ENCODE measurements at places on chromosomes 2 and 18. TPM values are rescaled to one million over a fixed set of nuclear protein-coding genes. Genes with fewer than 3 reads are reported as not detected.
A peak's percentile ranks its signal among the peaks of the same experiment; 100 is the strongest.

TXNDC9 gene
- 40.1 TPM for polyA plus RNA-seq

UGT1A8 gene
- not detected for polyA plus RNA-seq

WNT10A gene
- polyA plus RNA-seq: 9.6 TPM

GALR1 gene
- not detected for polyA plus RNA-seq

RGPD3 gene
- not detected for polyA plus RNA-seq

RAB27B gene
- not detected for polyA plus RNA-seq

IL1B gene
- polyA plus RNA-seq: 0.37 TPM

CIB4 gene
- polyA plus RNA-seq: not detected

VWC2L gene
- not detected for polyA plus RNA-seq

EVX2 gene
- not detected for polyA plus RNA-seq

CKAP2L gene
- polyA plus RNA-seq: not detected

FBXO36 gene
- polyA plus RNA-seq: not detected

COLEC12 gene
- not detected for polyA plus RNA-seq

ICOS gene
- not detected for polyA plus RNA-seq

ST6GAL2 gene
- polyA plus RNA-seq: not detected

NR4A2 gene
- 39.7 TPM for polyA plus RNA-seq

FEV gene
- polyA plus RNA-seq: not detected

DNA sequence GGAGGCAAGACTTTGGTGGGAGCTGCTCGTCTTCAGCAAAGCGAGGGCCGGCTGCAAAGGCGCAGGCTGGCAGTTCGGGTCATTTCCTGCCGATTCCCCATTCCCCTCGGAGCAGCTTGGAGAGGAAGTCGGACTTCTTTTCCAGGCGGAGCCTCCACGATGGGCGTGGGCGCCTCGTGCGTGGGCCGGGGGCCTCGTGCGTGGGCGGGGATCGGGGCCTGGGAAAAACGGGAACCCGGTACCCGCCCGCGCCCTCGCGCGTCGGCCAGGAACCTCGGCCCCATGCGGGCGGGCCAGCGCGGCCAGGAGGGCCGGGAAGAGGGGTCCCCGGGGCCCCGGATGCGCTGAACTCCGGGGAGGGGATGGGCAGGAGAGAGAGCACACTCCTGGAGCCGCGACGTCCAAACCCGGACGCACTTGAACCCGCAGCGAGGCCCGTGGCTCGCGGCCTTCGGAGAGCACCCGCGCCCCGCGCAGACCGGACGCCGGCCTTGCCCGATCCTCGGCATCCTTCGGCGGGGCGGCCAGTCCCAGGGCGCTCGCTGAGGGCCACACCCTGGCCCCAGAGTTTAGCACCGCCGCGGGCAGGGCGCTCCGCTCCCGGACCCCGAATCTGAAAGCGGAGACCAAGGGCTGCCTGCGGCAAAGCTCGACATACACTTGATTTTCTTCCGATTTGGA, 368.4 kb downstream of the MTX2 start:
- no peak overlapping the region for H3K27ac ChIP-seq
- no peaks in the 10 kb centered on the region for H3K36me3 ChIP-seq
- peaks cover 42% of the 10 kb centered on the region for H3K27me3 ChIP-seq

- H3K4me1 ChIP-seq: peaks cover 18% of the 10 kb centered on the region
- peaks cover 4% of the 10 kb centered on the region for H3K36me3 ChIP-seq
- DNase-seq: peak; percentile 18
- H3K4me3 ChIP-seq: peak overlapping the region; percentile 91
Measured at GRCh38 chr2:69012310-69013141, 453 bp upstream of the ANTXR1 start.

GRCh38 chr2:238802957-238803356, 44.9 kb upstream of the TWIST2 start:
- no peak overlapping the region for H3K4me3 ChIP-seq
- no peak overlapping the region for H3K27ac ChIP-seq
- no peak for DNase-seq
- no peaks in the 10 kb centered on the region for H3K4me1 ChIP-seq

GRCh38 chr2:168159754-168160585, 87.4 kb downstream of the STK39 start:
- H3K27ac ChIP-seq: no peak overlapping the region
- H3K36me3 ChIP-seq: peaks cover 16% of the 10 kb centered on the region
- H3K4me1 ChIP-seq: no peaks in the 10 kb centered on the region
- no peak for DNase-seq
- H3K27me3 ChIP-seq: no peaks in the 10 kb centered on the region
- no peak overlapping the region for H3K4me3 ChIP-seq

DNA sequence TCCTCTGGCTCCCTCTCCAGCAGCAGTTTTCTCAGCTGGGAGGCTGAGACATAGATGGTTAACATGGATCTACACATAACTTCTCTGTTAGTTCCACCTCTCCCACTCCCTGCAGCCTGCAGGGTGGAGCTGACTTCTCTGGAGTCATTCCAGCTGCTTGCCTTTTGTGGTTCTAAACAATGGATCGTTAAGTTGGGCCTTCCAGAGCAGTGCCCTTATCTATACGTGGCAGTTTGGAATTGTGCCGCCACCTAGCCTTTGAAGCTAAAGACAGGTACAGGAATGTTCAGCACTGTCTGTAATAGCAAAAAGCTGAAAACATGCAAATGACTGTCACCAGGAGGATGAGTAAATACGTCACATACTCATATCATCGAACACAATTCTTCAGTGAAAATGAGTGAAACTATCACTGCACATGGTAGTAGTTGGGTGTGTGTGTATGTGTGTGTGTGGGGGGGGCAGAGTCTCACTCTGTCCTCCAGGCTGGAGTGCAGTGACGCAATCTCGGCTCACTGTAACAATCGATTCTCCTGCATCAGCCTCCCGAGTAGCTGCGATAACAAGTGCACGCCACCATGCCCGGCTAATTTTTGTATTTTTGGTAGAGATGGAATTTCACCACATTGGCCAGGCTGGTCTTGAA, 50.3 kb downstream of the SH2D6 start:
- no peak overlapping the region for H3K4me3 ChIP-seq
- no peaks in the 10 kb centered on the region for H3K27me3 ChIP-seq
- H3K4me1 ChIP-seq: peaks cover 3% of the 10 kb centered on the region
- no peaks in the 10 kb centered on the region for H3K36me3 ChIP-seq
- DNase-seq: no peak

DNA sequence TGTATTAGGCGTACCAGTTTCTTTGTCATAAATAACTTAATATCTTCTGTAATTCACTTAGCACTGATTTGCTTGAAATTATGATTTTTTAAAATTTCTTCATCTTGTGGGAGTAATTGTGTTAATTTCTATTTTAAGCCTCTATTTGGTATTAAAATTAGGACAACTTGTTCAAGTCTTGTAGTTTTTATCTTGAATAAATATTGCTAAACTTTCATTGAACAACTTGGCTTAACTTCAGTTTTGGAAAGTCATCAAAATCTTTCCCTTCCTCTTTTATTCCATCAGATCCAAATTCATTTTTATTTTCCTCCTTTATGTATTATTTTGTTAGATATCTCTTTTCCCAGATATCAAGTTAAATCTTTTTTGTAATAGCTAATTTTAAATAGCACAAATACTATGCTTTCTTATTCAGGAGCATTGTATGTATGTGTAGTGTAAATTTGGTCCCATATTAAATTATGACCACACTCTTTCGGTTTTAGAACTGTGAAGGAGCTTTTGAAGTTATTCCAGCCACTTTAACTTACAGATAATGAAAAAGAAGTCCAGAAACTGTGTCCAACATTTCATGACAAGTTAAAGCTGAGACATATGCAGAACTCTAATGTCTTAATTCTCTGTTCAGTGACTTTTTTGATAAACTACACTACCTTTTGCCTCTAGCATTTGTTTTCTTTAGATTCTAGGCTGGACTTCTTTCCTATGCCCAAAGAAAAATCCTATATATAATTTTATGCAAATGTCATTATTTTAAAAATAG, 31.7 kb upstream of the NT5C1B start:
- peaks cover 8% of the 10 kb centered on the region for H3K36me3 ChIP-seq
- no peak overlapping the region for H3K27ac ChIP-seq
- H3K4me3 ChIP-seq: no peak overlapping the region
- H3K4me1 ChIP-seq: no peaks in the 10 kb centered on the region
- H3K27me3 ChIP-seq: no peaks in the 10 kb centered on the region

GRCh38 chr2:1709946-1710560, 34.3 kb downstream of the PXDN start:
- no peak for DNase-seq
- peaks cover 21% of the 10 kb centered on the region for H3K4me1 ChIP-seq
- H3K36me3 ChIP-seq: no peaks in the 10 kb centered on the region
- H3K27me3 ChIP-seq: peaks cover 25% of the 10 kb centered on the region

- H3K4me3 ChIP-seq: no peak overlapping the region
- H3K27me3 ChIP-seq: peaks cover 5% of the 10 kb centered on the region
- H3K4me1 ChIP-seq: no peaks in the 10 kb centered on the region
Measured at GRCh38 chr2:133434959-133435668, 133.1 kb downstream of the NCKAP5 start.

- H3K4me1 ChIP-seq: peaks cover 13% of the 10 kb centered on the region
- DNase-seq: no peak
Measured at GRCh38 chr2:239312081-239312511, 88.7 kb downstream of the HDAC4 start.

GRCh38 chr2:197183355-197183754, 127.2 kb downstream of the ANKRD44 start:
- H3K4me1 ChIP-seq: peaks cover 74% of the 10 kb centered on the region
- H3K27me3 ChIP-seq: no peaks in the 10 kb centered on the region
- no peak for DNase-seq

GRCh38 chr2:120477831-120478481, 132.0 kb downstream of the INHBB start:
- H3K36me3 ChIP-seq: no peaks in the 10 kb centered on the region
- H3K4me1 ChIP-seq: no peaks in the 10 kb centered on the region
- H3K27ac ChIP-seq: no peak overlapping the region
- H3K27me3 ChIP-seq: no peaks in the 10 kb centered on the region

- H3K36me3 ChIP-seq: peaks cover 8% of the 10 kb centered on the region
- H3K4me3 ChIP-seq: no peak overlapping the region
- no peaks in the 10 kb centered on the region for H3K27me3 ChIP-seq
- no peaks in the 10 kb centered on the region for H3K4me1 ChIP-seq
- DNase-seq: no peak
Measured at GRCh38 chr2:28206762-28207161, 185.9 kb upstream of the FOSL2 start.

- H3K4me1 ChIP-seq: no peaks in the 10 kb centered on the region
- H3K27me3 ChIP-seq: no peaks in the 10 kb centered on the region
- no peak overlapping the region for H3K4me3 ChIP-seq
Measured at GRCh38 chr2:151568501-151568900, 158.8 kb downstream of the RIF1 start.

DNA sequence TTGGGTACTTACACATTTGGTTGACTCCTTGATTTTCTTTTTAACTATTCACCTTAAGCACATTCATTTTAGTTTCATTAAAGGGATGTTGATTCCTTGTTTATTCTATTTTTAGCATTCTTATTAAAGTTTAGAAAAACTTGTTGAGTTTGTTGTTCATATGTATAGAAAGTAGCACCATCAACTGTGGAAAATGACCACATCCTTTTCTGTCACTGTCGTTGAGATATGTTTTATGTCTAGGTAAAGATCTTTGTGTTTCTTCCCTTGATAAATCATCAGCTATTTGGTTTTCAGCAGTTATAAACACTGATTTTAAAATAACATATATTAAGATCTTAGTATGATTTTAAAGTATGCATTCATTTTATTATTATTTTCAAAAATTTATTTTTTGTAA, 25.1 kb downstream of the SLC39A10 start:
- H3K4me3 ChIP-seq: no peak overlapping the region
- H3K27ac ChIP-seq: no peak overlapping the region
- DNase-seq: no peak
- peaks cover 26% of the 10 kb centered on the region for H3K36me3 ChIP-seq
- no peaks in the 10 kb centered on the region for H3K27me3 ChIP-seq

DNA sequence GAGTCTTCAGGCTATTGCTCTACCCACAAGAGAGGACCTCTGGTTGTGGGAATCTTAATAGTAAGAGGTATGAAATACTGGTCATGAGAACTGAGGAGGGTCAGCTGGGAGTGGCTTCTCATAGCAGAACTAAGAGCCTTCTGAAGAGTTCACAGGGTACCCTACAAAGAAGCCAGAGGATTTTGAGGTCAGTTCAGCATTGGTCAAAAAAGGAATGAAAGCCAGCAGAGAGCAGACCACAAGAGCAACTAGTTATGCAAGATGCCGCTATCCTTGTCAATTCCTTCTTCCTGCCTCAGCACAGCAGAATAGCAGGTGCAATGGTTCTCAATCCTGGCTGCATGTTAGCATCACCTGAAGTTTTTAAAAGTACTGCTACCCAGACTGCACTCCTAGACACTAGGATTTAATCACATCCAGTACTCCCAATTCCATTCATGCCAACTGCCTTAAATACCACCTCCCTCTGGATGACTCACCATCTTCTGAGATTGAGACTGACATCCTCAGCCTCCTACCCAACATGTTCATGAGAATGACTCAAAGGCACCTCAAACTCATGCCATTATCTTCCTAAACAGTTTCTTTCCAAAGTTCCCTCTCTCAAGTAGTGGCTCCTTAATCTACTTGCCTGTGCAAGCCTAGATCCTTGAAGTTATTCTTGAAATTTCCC, 81.0 kb upstream of the RBMS1 start:
- H3K36me3 ChIP-seq: no peaks in the 10 kb centered on the region
- no peak overlapping the region for H3K4me3 ChIP-seq
- H3K4me1 ChIP-seq: no peaks in the 10 kb centered on the region
- DNase-seq: no peak

- no peak for DNase-seq
- H3K36me3 ChIP-seq: peaks cover 35% of the 10 kb centered on the region
- H3K4me3 ChIP-seq: no peak overlapping the region
- H3K27ac ChIP-seq: no peak overlapping the region
- H3K4me1 ChIP-seq: no peaks in the 10 kb centered on the region
Measured at GRCh38 chr2:15170070-15170775, 390.9 kb downstream of the NBAS start.

- H3K27ac ChIP-seq: no peak overlapping the region
- peaks cover 8% of the 10 kb centered on the region for H3K4me1 ChIP-seq
- H3K36me3 ChIP-seq: no peaks in the 10 kb centered on the region
- H3K4me3 ChIP-seq: no peak overlapping the region
- no peak for DNase-seq
- peaks cover 8% of the 10 kb centered on the region for H3K27me3 ChIP-seq
Measured at GRCh38 chr2:215572341-215572848, 136.5 kb upstream of the FN1 start.

- peak overlapping the region; percentile 80 for H3K27ac ChIP-seq
- no peak overlapping the region for H3K4me3 ChIP-seq
- peaks cover 13% of the 10 kb centered on the region for H3K4me1 ChIP-seq
- DNase-seq: peak; percentile 1
- no peaks in the 10 kb centered on the region for H3K36me3 ChIP-seq
Measured at GRCh38 chr2:196336715-196337114, 165.3 kb upstream of the STK17B start.

- no peaks in the 10 kb centered on the region for H3K36me3 ChIP-seq
- peaks cover 10% of the 10 kb centered on the region for H3K4me1 ChIP-seq
- no peak overlapping the region for H3K27ac ChIP-seq
- H3K4me3 ChIP-seq: no peak overlapping the region
Measured at GRCh38 chr18:3578621-3579020, 128.6 kb downstream of the TGIF1 start.

- H3K27ac ChIP-seq: no peak overlapping the region
- peaks cover 2% of the 10 kb centered on the region for H3K4me1 ChIP-seq
- peaks cover 7% of the 10 kb centered on the region for H3K36me3 ChIP-seq
- H3K27me3 ChIP-seq: peaks cover 26% of the 10 kb centered on the region
Measured at GRCh38 chr2:102271844-102272243, 39.5 kb upstream of the IL1RL1 start.

- no peak for DNase-seq
- no peak overlapping the region for H3K4me3 ChIP-seq
- H3K27me3 ChIP-seq: no peaks in the 10 kb centered on the region
- peaks cover 7% of the 10 kb centered on the region for H3K4me1 ChIP-seq
- H3K36me3 ChIP-seq: no peaks in the 10 kb centered on the region
Measured at GRCh38 chr2:112636605-112637288, 9.0 kb upstream of the SLC20A1 start.

- no peaks in the 10 kb centered on the region for H3K36me3 ChIP-seq
- no peak overlapping the region for H3K27ac ChIP-seq
- H3K4me3 ChIP-seq: peak overlapping the region; percentile 69
- peaks cover 14% of the 10 kb centered on the region for H3K4me1 ChIP-seq
- H3K27me3 ChIP-seq: no peaks in the 10 kb centered on the region
- no peak for DNase-seq
Measured at GRCh38 chr2:3536682-3537632, 17.6 kb upstream of the ADI1 start.
